ENCODE measurements at places on chromosomes 6 and 20. TPM values are rescaled to one million over a fixed set of nuclear protein-coding genes. Genes with fewer than 3 reads are reported as not detected.
A peak's percentile ranks its signal among the peaks of the same experiment; 100 is the strongest.

DNA sequence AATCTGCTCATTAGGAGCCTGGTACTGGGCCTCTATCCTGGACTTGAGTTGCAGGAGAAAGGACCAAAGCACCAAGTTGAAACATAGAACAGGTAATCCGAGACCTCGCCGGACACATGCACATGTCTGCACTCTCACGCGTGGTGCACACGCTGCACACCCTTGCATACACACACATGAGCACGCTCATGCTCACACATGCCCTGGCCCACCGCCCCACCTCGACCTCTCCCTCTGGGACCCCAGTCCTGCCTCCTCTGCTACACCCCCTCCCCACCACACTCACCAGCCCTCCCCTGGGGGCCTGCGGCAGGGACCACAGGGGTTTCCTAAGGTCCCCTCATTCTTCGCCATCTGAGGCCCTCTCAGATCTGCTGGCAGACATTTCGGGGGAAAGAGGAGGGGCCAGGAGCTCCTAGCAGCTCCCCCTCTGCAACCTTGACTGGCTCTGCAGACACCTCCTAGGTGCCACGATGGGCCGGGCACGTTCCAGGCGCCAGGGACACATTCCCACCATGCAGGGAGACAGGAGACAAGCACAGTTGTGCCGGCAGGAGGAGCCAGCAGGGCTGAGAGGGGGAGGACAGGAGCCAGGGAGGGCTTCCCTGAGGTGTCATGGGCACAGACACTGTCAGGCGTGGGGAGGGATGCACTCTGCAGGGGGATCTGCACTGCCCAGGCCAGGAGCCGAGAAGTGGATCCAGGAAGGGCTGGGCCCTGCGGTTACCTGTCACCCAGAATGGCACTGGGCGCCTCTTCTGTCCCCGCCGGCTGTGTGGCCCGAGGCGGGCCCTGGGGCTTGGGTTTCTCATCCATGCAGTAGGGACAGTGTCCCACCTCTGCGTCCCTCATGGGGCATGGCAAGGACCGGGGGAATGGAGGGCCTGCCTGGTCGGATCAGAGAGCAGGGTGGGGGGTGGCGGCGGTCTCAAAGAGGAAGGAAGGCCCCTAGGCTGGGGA lies 25.6 kb upstream of the LSM14B start:
- no peaks in the 10 kb centered on the region for H3K4me1 ChIP-seq
- H3K27me3 ChIP-seq: no peaks in the 10 kb centered on the region
- no peak overlapping the region for H3K4me3 ChIP-seq
- no peak overlapping the region for H3K27ac ChIP-seq
- no peaks in the 10 kb centered on the region for H3K36me3 ChIP-seq
- DNase-seq: no peak

DNA sequence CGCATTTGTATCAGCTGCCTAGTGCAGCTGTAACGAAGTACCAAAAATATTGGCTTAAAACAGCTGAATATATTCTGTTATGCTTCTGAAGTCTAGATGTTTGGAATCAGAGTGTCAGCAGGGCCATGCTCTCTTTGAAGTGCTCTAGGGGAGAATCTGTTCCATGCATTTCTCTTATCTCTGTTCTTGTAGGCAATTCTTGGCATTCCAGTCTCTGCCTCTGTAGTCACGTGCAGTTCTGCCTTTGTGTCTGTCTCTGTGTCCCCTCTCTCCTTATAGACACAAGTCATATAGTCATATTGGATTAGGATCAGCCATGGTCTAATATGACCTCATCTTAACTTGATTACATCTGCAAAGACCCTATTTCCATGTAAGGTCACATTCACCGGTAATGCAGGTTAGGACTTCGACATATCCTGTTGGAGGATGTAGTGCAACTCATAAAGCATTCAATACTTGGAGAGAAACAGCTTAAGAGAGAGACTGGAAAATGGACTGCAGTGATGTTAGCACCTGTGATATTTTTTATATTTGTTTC lies 18.6 kb downstream of the FAM83B start:
- H3K27ac ChIP-seq: no peak overlapping the region
- H3K4me3 ChIP-seq: no peak overlapping the region
- H3K27me3 ChIP-seq: no peaks in the 10 kb centered on the region
- no peak for DNase-seq
- no peaks in the 10 kb centered on the region for H3K4me1 ChIP-seq
- no peaks in the 10 kb centered on the region for H3K36me3 ChIP-seq

DNA sequence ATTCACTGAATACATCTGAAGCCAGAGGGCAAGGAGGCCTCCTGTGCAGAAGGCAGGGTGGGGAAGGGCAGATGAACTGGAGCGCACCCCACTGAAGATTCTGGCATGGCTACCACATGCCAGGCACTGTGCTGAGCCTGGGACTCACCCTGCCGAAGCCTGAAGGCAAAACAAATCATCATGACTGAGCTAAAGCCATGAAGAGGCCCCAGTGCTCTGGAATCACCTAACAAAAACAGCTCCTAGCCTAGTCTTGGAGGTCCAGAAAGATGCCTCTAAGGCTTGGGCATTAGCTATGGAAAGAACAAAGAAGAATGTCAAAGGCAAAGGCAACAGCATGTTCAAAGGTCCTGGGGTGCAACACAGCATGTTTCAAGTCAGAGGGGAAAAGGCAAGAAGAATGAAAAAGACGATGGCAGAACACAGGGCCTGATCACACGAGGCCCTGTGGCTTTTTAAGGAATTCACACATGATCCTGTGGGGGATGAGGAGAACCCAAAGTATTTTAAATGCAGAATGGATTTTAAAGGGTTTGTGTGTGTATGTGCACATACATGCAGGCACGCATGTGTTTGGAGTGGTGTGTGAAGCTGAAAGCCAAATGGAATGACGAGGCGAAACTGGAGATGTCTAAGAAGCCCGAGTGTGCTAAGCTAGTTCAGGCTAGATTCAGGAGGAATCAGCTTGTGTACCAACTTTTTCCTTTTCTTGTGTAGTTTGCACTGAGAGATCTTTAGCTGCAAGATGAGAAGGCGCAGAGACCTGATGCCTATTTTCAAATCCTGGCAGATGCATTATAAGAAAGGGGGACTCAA lies 261.4 kb downstream of the ZNF217 start:
- no peak overlapping the region for H3K27ac ChIP-seq
- H3K4me1 ChIP-seq: peaks cover 12% of the 10 kb centered on the region
- H3K27me3 ChIP-seq: no peaks in the 10 kb centered on the region
- DNase-seq: no peak
- no peak overlapping the region for H3K4me3 ChIP-seq

DNA sequence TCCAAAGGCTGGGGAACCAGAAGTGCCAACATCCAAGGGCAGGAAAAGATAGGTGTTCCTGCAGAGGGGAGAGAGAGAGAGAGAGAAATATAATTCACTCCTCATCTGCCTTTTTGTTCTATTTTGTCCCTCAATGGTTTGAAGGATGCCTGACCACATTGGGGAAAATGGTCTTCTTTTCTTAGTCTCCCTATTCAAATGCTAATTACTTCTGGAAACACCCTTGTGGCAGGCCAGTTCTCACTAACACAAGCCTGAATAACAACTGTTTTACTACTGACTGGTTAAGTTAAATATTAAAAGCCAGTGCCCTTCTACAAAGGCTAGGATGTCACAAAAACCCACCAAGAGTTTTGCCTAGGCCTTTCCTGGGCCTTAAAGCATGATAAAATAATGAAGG lies 425.4 kb upstream of the HTR1E start:
- no peaks in the 10 kb centered on the region for H3K4me1 ChIP-seq
- no peak for DNase-seq
- H3K27ac ChIP-seq: no peak overlapping the region
- H3K27me3 ChIP-seq: no peaks in the 10 kb centered on the region
- H3K4me3 ChIP-seq: no peak overlapping the region
- H3K36me3 ChIP-seq: no peaks in the 10 kb centered on the region

- DNase-seq: no peak
- no peaks in the 10 kb centered on the region for H3K36me3 ChIP-seq
- H3K27me3 ChIP-seq: no peaks in the 10 kb centered on the region
- H3K27ac ChIP-seq: no peak overlapping the region
- H3K4me1 ChIP-seq: no peaks in the 10 kb centered on the region
These were observed 680.2 kb upstream of the MMS22L start for GRCh38 chr6:97963193-97963592.

DNA sequence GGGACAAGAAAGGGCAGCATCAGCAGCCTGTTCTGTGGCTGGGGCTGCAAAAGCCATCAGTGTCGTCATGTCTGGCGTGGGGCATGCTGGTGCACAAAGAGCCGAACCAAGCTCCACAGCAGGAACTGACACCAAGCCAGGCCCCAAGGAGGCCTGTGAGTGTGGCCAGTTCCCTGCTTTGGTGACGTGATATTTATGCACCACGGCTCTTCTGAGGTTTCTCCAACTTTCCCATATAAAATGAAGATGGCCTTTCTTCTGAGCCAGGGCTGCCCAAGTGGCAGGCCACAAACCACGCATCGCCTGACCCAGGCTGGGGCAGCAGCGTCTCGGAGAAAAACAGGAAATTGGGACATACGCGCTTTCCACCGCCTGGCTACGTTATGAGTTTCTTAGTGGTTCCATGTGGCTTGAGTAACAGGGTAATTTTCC lies 109.9 kb downstream of the RIN2 start:
- H3K36me3 ChIP-seq: no peaks in the 10 kb centered on the region
- H3K27me3 ChIP-seq: no peaks in the 10 kb centered on the region
- H3K27ac ChIP-seq: no peak overlapping the region
- DNase-seq: no peak

DNA sequence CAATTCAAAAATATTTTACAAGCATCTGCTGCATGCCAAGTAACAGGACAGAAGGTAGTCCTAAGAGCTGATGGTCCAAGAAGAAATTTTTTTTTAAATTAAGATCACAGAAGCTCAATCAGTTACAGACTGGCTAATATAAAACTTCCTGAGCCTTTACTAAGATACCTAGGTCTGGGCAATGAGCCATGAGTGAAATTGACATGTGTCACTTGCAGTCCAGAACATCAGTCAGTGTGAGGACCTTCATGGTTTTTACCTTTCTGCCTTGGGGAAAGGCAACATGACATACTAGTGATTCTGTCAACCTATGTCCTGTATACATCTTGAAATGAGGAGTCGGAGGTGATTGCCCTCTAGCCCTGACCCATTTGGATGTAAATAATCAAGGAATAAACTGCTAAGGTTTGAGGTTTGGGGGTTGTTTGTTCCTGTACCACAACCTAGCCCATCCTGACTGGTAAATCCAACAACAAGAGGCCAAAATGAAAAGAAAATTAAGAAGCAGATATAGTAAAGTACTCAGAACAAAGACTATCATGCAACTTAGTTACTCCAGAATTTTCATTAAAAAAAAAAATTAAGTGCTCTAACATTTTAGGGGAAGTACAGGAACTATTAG lies 70.0 kb downstream of the CNKSR3 start:
- H3K27me3 ChIP-seq: no peaks in the 10 kb centered on the region
- H3K27ac ChIP-seq: no peak overlapping the region
- H3K36me3 ChIP-seq: no peaks in the 10 kb centered on the region
- no peaks in the 10 kb centered on the region for H3K4me1 ChIP-seq

DNA sequence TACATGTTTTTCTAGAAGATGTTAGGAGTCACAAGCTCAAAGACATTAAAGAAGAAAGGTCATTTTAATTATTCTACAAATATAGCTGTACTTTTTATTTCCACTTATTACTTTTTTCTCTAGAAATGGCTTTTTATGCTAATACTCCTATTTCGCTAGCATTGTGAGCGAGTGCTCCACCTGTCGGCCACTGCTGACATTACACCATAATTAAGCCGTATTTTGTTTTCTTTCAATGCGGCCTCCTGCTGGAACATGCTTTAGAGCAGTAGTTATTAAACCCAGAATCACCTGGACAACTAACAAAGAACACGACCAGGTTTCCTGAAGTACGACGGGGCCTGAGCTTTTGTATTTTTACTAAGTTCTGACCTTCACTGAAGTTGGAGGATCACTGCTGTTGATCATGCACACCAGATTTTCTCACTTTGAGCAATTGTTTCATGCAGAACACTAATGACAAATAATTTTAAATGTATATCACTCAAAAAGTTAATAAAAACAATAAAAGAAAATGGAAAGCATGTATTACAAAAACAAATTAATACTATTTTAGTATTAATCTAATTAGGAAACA lies 74.1 kb upstream of the PAK5 start:
- no peaks in the 10 kb centered on the region for H3K27me3 ChIP-seq
- no peak overlapping the region for H3K27ac ChIP-seq
- no peaks in the 10 kb centered on the region for H3K36me3 ChIP-seq
- DNase-seq: peak; percentile 20
- H3K4me3 ChIP-seq: no peak overlapping the region
- H3K4me1 ChIP-seq: no peaks in the 10 kb centered on the region

CST1 gene
- not detected for total RNA-seq

GRCh38 chr6:63660757-63661156 lies 25.2 kb downstream of the PHF3 start:
- H3K27ac ChIP-seq: no peak overlapping the region
- DNase-seq: no peak
- H3K4me1 ChIP-seq: 0 out of 2 replicates have a peak, but pooled peaks cover 4% of the 10 kb centered on the region
- H3K4me3 ChIP-seq: no peak overlapping the region
- no peaks in the 10 kb centered on the region for H3K36me3 ChIP-seq

DNA sequence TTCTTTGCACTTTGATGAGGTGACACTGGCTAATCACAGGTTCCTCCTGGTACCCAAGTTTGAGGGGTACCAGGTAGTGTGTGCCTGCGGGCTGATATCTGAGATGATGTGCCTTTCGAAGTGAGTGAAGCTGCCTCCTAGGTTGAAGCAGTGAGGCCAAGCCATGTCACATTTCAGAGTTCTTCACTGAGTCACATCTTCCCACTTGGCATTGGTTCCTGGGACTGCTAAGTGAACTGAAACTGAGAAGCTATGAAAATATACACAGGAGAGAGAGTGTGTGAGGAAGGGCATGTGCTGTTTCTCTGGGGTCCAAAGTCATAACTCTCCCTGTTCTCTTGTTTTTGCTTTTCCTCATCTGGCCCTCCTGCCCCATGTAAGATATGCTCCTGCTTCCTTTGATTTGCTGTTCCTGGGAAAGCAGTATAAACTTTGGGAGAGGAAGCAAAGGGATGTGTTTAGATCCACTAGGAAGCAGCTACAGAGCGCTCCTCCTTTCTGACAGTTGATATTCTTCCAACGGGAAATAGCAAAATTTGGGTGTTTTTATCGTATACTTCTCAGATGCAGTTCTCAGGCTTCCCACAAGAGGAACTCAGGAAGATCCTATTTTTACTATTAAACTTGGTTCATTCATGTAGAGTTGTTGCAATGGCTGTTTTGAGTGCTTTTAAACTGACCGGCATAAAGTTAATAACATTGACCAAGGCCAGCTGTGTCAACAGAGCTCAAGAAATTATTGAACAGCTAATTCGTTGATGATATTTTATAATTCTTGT lies 153.7 kb downstream of the MOXD1 start:
- H3K4me3 ChIP-seq: no peak overlapping the region
- no peaks in the 10 kb centered on the region for H3K36me3 ChIP-seq
- H3K27ac ChIP-seq: no peak overlapping the region

GRCh38 chr20:5703681-5704101 lies 46.5 kb upstream of the SHLD1 start:
- no peak for DNase-seq
- no peak overlapping the region for H3K4me3 ChIP-seq
- no peaks in the 10 kb centered on the region for H3K4me1 ChIP-seq
- H3K36me3 ChIP-seq: no peaks in the 10 kb centered on the region

- H3K4me3 ChIP-seq: no peak overlapping the region
- H3K4me1 ChIP-seq: no peaks in the 10 kb centered on the region
- DNase-seq: no peak
- H3K36me3 ChIP-seq: peaks cover 4% of the 10 kb centered on the region
- H3K27me3 ChIP-seq: no peaks in the 10 kb centered on the region
These were observed 72.1 kb downstream of the AFDN start for GRCh38 chr6:167898673-167899311.

MRPL14 gene
- total RNA-seq: 82.0 TPM

- H3K27ac ChIP-seq: no peak overlapping the region
- no peak overlapping the region for H3K4me3 ChIP-seq
- H3K27me3 ChIP-seq: no peaks in the 10 kb centered on the region
- H3K36me3 ChIP-seq: no peaks in the 10 kb centered on the region
These were observed 58.7 kb downstream of the CAP2 start for GRCh38 chr6:17452096-17452495.

Data from Panc1 (cell line).